Calu3 (cell line): ENCODE measurements at places on chromosomes 2 and 18.

GRCh38 chr2:205675861-205676516 lies 6.3 kb upstream of the NRP2 start:
- H3K4me3 ChIP-seq = no peak overlapping the region
- DNase-seq = peak; percentile 43
- no peak overlapping the region for H3K27ac ChIP-seq
- no peaks in the 10 kb centered on the region for H3K4me1 ChIP-seq

DNA sequence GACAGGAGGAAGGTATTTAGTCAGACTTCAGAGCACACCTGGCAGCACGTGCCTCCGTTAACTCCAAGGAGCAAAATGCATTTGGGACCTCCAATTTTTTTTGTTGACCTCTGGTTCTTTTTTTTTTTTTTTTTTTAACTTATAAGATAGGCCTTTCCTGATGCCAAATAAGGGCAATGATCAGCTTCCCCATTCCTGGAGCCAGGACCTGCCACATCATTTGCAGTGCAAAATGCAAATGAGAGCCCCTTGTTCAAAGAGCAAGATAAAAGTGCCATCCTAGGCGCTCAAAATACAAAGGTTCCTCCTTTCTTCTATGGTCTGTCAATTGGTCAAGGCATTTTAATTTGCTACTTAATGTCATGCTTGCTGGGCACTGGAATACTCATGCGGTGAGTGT lies 133.2 kb upstream of the REV1 start:
- DNase-seq = no peak
- no peaks in the 10 kb centered on the region for H3K36me3 ChIP-seq
- no peak overlapping the region for H3K27ac ChIP-seq
- no peaks in the 10 kb centered on the region for H3K4me1 ChIP-seq
- no peak overlapping the region for H3K4me3 ChIP-seq
- peaks cover 77% of the 10 kb centered on the region for H3K27me3 ChIP-seq

DNA sequence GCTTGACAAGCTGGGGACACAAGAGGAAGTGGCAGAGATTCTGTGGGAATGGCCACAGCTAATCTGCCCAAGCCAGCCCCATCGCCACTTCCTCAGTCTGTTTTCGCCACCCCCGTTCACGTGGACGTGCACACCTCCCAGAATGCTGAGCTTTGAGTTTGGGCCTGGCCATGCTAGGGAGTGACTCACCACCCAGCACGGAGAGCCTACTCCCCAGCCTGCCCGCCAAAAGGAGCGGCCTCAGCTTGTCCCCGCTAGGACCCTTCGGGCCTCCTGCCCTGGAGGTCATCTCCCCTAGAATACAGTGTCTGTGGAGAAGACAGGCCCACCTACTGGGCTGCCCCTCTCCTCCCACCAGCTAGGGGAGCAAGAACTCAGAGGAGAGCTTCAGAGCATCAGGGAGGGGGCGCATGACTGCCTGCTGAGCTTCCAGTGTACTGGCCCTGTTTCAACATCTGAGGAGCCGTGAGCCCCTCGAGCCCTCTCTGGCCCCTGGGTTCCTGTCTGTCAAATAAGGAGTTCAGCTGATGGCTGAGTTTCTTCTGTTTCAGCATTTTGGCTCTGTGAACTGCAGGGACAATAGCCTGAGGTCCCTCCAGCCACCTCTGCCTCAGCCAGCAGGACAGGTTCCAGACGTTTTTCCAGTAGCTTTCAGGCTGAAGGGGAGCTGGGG lies 5.1 kb downstream of the SLC35F6 start:
- H3K27me3 ChIP-seq = no peaks in the 10 kb centered on the region
- peaks cover 50% of the 10 kb centered on the region for H3K4me1 ChIP-seq

DNA sequence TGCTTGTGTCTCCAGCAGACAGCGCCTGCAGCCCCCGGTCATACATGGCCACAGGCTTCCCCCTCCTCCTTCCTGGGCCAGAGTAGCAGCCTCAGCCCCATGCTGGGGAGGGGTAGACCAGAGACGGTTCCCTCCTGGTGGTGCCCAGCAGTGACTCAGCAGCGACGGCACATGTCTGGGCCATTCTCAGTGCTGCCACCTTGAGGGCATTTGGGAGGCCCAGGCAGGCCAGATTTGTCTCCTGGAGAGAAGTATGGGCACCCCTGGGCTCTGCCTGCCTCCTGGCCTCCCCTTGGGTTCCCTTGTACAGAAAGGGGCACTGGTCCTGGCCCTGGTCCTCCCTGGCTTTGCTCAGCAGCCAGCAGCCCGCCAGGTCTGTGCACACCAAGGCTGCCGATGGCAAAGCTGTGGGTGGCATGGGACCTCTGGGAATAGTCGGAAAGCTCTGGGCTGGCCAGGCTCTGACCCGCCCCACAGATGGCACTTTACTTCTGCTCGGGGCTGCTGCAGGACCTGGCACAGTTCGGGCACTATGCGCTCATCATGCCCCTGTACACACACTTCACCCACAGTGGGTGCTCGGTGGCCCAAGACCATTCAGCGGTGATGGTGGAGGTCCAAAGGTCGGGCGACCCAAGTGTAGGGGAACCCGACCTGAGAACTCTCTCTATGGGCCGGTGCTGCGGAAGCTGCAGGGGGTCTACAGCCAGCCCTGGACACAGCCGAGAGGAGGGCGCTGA lies 11.4 kb upstream of the ALPI start:
- H3K27ac ChIP-seq = no peak overlapping the region
- H3K4me1 ChIP-seq = no peaks in the 10 kb centered on the region
- H3K27me3 ChIP-seq = peaks cover 19% of the 10 kb centered on the region
- no peaks in the 10 kb centered on the region for H3K36me3 ChIP-seq
- no peak overlapping the region for H3K4me3 ChIP-seq
- DNase-seq = peak; percentile 76

GRCh38 chr2:96533292-96534073 lies 3.1 kb upstream of the ARID5A start:
- H3K4me1 ChIP-seq = peaks cover 5% of the 10 kb centered on the region
- peaks cover 26% of the 10 kb centered on the region for H3K36me3 ChIP-seq
- no peak overlapping the region for H3K4me3 ChIP-seq
- no peak overlapping the region for H3K27ac ChIP-seq
- no peak for DNase-seq
- H3K27me3 ChIP-seq = no peaks in the 10 kb centered on the region

GRCh38 chr2:240822280-240822847 lies 2.3 kb upstream of the KIF1A start:
- no peak for DNase-seq
- peaks cover 32% of the 10 kb centered on the region for H3K36me3 ChIP-seq
- peak overlapping the region; percentile 92 for H3K4me3 ChIP-seq
